ENCODE measurements at places on chromosomes 2 and 18.
A peak's percentile ranks its signal among the peaks of the same experiment; 100 is the strongest.

- DNase-seq = no peak
These were observed 24.2 kb downstream of the GPC1 start for GRCh38 chr2:240459401-240460252.

DNA sequence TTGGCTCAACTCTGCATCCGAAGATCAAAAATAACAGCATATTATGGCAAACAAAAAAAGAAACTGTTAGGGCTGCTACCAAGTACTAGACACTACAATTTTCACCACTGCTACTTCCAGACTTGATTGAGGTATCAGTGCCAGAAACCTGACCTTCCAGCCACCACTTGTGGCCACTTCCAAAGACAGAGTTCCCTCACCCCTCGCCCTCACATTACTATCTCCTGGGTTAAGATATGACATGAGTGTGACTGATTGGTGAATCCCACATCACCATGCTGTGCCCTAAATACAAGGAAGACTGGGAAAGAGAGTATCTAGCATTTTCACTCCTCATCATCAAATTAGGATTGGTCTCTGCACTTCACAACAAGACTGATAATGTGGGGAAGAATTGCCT lies 296.1 kb upstream of the NT5C1B start:
- DNase-seq = no peak

DNA sequence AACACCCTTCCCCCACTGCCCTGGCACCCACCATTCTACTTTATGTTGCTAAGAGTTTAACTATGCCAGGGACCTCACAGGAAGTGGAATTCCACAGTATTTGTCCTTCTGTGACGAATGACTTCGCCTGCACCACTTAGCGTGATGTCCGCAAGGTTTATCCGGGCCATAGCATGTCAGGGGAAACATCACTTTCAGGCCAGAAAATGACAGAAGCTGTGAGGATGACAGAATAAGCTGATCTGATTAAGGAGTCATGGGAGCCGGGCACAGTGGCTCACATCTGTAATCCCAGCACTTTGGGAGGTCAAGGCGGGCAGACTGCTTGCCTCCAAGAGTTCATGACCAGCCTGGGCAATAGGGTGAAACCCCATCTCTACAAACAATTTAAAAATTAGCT lies 248.8 kb downstream of the EIPR1 start:
- no peak for DNase-seq

DNA sequence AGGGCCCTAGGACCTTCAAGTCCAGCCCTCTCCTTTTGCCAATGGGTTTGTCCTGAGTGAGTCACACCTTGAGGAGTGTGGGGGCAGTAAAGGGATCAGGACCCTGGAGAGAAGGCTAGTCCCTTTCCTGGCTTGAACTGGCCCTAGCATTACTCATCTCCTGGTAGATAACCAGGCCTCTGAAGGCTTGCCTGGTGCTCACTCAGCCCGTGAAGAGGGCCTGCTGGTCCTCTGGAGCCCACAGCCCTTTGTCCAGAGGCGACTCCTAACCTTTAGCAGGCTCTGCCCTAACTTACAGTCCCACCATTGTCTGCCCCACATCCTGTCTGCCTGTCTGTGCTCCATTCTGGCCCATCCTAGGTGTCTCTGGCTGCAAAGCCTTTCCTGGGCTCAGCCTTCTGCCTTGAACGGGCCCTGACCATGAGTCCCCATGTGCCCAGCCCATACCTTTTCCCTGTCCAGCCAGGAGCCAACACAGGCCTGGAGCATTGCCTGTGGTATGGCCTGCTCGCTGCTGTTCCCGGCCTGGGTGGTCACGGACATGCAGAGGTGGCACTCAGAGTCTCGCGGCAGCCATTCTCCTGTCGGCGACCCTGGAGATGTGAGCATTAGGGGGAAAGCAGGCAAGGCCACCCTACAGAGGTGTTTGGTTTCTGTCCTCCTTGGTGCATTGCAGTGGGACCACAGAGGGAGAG lies 5.0 kb downstream of the SFTPB start:
- peak; percentile 72 for DNase-seq

GRCh38 chr18:39403121-39403520 lies 1837.5 kb upstream of the CELF4 start:
- no peak for DNase-seq

DNA sequence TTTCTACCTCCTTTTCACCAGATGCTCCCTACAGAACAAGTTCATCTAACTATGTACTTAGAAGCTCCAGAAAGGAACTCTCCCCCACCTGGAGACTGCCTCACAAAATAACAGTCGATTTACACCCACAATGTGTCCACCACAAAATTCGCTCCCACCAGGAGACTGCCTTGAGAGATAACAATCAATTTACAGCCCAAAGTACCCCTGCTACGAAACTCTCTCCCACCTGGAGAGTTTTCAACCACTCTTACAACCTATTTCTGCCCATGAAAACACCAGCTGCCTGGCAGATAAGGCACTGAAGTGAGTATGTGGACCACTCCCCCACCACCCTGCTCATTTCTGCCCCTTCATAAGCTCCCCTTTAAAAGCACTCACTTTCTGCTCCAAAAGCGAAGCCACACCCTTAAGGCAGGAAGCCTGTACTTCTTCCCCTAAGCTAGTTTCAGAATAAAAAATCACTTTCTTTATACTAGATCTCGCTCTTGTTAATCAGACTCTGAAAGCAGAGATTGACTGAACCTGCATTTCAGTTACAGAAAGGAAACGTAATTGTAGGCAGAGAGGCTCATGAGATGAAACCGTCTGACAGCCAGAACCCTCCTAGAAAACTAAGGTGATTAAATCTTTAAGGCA lies 94.4 kb upstream of the RBBP8 start:
- DNase-seq = no peak

DNA sequence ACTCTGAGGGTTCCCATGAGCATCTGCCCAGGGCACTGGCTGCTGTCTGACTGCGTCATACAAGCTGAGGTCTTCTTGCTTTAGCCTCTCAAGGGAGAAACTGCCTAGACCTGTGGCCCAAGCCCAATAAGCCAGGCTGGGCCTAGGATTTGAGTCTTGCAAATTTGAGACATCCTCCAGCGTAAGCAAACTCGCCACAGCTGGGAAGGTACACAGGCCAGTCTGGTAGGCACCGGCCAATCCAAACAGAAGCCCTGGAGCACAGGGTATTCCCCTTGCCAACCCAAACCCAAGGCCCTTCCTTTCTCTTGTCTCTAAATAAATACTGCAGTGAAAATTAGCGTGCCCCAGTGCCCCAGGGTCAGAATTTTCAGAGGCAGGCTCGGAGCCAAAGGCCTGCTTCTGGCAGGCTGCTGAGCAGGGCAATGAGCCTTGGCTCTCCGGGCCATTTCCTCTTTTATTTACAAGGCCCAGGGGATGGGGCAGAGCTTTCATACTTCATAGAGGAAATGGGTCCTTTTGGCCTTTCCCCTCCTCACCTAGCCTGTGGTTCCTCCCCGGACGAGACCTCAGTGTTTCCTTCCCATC lies 33.3 kb downstream of the POLR1A start:
- DNase-seq = peak; percentile 20

DNA sequence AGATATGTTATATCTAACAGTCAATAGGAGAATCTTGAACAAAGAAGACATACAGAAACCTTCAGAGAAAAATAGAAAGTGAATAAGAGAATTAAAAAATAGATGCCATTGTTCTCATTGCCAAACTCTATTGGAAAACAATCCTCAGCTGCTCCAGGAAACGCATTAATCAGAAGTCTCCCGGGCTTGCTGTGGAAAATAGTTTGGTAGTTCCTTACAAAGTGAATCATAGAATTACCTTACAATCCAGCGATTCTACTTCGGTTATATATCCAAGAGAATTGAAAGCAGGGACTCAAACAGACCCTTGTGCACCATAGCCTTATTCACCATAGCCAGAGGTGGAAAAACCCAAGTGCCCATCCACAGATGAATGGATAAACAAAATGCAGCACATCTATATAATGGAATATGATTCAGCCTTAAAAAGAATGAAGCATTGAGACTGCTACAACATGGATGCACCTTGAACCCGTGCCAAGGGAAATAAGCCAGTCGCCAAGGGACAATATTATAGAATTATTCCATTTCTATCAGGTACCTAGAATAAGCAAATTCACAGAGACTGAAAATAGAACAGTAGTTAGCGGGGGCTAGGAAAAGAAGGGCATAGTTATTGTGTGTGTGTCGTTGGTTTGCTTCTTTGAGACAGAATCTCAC lies 21.9 kb upstream of the CHRNA1 start:
- DNase-seq = peak; percentile 63

DNA sequence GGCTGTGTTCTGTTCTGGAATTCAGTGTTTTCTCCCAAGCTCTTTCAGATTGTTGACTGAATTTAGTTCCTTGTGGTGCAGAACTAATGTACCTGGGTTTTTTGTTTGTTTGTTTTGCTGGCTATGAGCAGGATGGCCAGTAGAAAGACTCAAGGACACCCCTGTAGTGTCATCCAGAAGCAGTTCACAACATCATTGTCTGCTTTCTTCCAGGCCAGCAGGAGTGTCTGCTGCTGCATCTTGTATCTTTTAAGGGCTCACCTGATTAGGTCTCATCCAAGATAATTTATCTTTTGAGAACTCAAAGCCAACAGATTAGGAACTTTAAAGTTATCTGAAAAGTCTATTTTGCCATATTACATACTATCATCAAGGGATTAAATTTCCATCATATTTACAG lies 318.5 kb upstream of the MC4R start:
- no peak for DNase-seq

DNA sequence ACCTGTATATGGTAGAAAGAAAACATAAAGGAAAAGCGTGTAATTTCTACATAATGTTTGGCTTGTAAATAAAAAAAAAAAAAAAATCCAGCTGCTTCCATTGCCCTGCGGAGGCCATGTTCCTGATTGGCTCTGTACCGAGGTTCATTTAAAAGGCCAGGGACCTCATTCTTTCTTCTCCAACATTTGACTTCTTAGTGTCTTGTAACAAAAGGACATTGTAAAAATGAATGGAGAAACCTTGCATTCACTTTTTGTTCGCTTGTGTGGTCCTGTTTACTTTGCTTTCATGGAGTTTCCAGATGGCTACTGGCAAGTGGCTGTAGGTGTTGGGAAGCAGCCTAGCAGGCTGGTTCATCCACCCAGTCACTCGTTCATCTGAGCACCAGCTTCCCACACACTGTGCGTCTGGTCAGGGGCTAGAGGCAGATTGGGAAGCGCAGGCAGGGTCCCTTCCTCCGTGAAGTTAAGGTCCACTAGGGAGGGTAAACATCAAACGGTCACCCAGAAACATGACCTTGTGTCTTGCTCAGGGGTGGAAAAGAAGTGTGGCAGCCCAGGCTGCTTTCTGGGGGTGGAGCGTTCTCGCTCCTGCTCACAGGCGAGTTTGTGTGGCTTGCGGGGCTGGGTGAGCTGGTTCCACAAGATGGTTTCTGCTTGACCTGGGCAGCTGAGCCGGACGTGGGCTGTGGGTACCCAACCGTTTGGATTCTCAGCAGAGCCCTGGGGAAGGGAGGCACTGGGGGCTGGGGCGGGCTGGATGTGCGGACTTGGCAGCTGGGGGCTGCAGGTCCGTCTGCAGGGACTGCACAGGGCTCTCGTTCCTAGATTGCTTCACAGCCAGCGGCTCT lies 260.7 kb downstream of the AGAP1 start:
- DNase-seq = no peak

Measured in fibroblast of skin of scalp (primary cell).